Thoracic aorta (tissue), 2 donors: ENCODE measurements at places on chromosomes 7 and 10.

DNA sequence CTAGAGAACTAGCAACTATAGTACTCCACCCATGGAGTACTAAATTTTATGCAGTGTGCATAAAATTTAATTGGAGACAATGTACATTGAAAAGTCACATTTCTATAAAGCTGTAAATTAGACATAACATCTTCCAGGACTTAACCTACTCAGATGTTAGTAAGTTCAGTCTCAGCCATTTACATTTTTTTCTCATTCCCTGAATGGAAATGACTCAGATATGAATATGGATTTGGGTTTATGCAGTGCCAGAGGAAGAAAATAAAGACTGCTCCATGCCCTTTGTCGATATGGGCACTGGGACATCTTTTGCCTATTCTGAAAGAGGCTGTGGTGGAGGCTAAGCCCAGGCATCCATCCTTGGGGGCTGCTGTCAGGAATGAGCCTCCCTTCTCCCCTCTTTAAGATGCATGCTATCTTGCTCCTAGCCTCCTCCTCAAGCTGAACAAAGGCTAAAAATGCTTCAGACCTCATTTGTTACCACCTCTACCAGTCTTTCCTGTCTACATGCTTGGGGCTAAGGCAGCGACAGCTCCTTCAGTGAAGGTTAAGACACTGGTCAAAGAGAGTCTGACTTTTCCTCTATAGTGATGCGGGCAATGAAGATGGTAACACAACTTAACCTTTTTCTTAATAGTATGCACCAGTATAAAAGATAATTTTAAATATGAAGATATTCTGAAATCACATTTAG, 486.8 kb upstream of the ANKRD30A start:
- no peaks in the 10 kb centered on the region for H3K36me3 ChIP-seq
- H3K27me3 ChIP-seq = no peaks in the 10 kb centered on the region
- H3K27ac ChIP-seq = no peak overlapping the region

DNA sequence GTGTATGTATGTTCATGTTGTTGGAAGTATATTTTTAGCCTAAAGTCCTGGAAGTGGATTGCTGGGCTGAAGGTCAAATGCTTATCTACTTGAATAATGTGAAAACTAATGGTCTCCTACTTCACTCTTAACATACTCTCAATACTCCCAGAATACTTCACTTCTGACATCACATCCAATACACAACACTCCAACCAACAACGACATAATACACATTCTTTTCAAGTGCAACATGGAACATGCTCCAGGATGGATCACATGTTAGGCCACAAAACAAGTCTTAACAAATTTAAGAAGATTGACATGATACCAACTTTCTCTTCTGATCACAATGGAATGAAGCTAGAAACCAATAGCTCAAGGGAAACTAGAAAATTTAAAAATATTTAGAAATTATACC, 126.9 kb upstream of the ADCY1 start:
- H3K27me3 ChIP-seq = no peaks in the 10 kb centered on the region
- no peaks in the 10 kb centered on the region for H3K4me1 ChIP-seq
- no peak overlapping the region for H3K27ac ChIP-seq

DNA sequence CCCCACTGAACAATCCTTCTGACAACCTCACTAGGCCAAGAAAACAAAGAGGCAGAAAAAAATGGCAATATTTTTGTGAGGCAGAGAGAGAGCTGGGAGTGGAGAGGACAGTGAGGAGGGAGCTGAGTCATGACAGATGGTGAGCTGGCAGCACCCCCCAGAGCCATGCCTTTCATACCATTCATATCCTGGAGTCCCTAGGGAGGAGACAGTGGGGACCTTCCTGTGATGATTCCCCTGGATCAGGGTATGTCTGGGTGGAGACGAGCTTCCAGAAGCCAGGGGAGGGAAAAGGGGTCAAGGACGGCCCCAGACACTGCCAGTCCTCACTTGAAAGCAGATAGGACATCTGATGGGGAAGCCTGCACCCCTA, 160.5 kb downstream of the ADAM12 start:
- H3K27ac ChIP-seq = no peak overlapping the region
- no peak overlapping the region for H3K4me3 ChIP-seq
- no peaks in the 10 kb centered on the region for H3K4me1 ChIP-seq

GRCh38 chr7:22123139-22123538, 177.4 kb upstream of the CDCA7L start:
- no peak overlapping the region for H3K4me3 ChIP-seq
- H3K4me1 ChIP-seq = peaks cover 4% of the 10 kb centered on the region
- DNase-seq = no peak
- no peaks in the 10 kb centered on the region for H3K27me3 ChIP-seq
- no peak overlapping the region for H3K27ac ChIP-seq

DNA sequence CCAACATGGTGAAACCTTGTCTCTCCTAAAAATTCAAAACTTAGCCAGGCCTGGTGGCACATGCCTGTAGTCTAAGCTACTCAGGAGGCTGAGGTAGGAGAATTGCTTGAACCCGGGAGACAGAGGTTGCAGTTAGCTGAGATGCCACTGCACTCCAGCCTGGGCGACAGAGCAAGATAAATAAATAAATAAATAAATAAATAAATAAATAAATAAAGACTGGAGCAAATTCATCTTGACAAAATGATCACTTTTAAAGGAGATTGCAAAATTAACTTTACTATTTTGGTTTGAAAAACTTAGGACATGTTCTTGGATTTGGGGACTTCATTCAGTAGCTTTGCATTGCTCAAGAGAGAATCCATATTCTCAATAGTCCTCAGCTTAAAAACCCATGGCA, 137.0 kb downstream of the SEMA3A start:
- H3K27me3 ChIP-seq = no peaks in the 10 kb centered on the region
- no peak overlapping the region for H3K4me3 ChIP-seq
- no peaks in the 10 kb centered on the region for H3K36me3 ChIP-seq
- no peak overlapping the region for H3K27ac ChIP-seq

DNA sequence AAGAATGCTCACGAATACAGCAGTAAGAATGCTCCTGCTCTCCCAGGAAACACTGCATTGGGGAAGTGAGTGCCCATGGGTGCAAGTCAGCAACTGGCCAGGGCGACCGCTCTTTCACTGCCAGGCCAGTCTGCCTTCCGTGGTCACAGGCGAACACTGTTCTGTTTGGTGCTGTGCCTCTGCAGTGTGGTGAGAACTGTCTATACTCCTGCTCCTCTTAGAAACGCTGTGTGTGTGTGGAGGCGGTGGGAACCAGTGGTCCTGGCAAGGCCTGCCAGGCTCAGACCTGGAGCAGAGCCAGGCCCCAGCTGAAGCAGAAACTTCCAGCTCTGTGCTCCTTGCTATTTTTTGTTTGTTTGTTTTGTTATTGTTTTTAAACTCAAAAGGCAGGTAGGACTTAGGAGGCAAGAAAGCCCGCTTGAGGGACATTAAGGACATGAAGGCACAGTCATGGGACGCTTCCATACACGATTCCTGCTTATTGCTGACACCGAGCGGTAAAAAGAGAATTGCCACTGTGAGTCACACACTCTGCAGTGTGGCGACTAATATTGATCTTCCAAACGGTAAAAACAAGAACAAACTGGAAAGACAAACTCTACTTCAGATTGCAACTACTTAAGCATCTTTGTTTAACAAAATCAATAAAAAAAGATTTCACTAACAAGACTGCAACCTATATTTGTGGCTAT, 430.8 kb downstream of the DNAJB6 start:
- no peaks in the 10 kb centered on the region for H3K4me1 ChIP-seq
- H3K36me3 ChIP-seq = no peaks in the 10 kb centered on the region
- H3K4me3 ChIP-seq = no peak overlapping the region
- H3K27ac ChIP-seq = no peak overlapping the region
- no peak for DNase-seq

DNA sequence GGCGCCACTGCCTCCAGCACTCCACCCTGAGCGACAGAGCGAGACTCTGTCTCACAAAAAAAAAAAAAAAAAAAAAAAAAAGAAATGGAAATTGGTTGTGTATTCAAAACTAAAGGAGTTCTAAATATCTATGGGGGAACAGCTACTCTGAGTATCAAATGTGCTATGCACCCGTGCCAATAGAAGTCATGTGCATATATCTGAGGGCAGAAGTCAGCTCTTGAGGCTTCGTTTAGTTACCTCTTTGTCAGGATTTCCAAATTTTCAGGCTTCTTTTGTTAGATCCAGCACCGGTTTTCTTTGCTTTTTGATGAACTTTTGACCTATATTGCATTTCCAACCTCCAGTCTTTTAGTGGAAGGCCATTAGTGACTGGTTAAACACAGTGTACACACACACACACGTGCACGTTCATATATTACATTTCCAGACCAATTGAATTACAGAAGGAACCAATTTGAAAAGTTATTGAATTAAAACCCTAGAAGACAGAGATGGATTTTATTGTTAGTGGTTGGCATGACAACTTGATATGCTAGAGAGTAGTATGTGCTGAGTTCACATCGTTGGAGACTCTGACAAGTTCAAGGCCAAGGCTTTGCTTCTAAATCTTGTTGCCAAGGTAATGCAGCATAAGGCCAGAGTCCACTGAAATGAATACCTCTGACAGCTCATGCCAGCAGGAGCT, 33.1 kb upstream of the ADD3 start:
- H3K27me3 ChIP-seq = no peaks in the 10 kb centered on the region
- no peak overlapping the region for H3K27ac ChIP-seq
- H3K36me3 ChIP-seq = no peaks in the 10 kb centered on the region
- peaks cover 23% of the 10 kb centered on the region for H3K4me1 ChIP-seq

GRCh38 chr10:72685264-72685921, 6.5 kb upstream of the MCU start:
- DNase-seq = no peak
- no peaks in the 10 kb centered on the region for H3K27me3 ChIP-seq
- peaks cover 7% of the 10 kb centered on the region for H3K4me1 ChIP-seq
- no peak overlapping the region for H3K27ac ChIP-seq

- no peaks in the 10 kb centered on the region for H3K4me1 ChIP-seq
- H3K4me3 ChIP-seq = no peak overlapping the region
- no peaks in the 10 kb centered on the region for H3K36me3 ChIP-seq
- no peak overlapping the region for H3K27ac ChIP-seq
Observed at GRCh38 chr7:9102846-9103245, 669.4 kb downstream of the NXPH1 start.

DNA sequence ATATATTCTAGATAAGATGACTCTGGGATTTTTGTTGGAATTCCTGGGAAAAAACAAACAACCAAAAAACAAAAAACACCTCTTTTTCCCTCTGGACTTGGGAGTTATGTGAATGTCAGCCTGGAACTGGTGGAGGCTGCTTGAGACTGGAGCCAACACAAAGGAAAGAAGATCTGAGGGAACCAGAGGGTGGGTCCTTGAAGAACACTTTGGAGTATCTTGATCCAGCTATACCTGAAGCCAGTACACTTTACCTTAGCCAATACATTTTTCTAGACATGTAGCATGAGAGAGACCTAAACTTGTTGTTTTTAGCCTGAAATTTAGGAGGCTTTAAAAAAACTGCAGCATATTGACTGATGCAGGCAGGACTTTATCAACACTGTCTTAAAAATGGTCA, 5.9 kb upstream of the LAMB1 start:
- H3K4me1 ChIP-seq = no peaks in the 10 kb centered on the region
- no peaks in the 10 kb centered on the region for H3K36me3 ChIP-seq
- DNase-seq = no peak
- no peak overlapping the region for H3K4me3 ChIP-seq
- no peak overlapping the region for H3K27ac ChIP-seq
- H3K27me3 ChIP-seq = no peaks in the 10 kb centered on the region

DNA sequence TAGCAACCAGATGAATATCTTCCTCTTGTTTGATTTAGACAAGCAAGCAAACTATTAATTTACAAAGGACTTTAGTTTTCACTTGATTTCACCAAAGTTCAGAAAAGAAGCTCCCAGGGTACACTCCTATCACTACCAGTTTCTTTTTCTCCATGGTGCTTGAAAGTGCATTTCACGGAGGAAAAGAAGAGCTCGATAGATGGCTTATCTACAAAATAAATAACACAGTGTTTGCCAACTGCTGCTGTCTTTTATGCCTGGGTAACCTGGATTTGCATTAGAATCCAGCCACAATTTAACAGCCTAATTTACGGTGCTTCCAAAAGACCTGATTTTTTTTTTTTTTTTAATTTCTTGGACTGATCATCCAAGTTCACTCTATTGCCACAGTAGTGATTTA, 275.7 kb downstream of the GPR37 start:
- H3K4me3 ChIP-seq = no peak overlapping the region
- no peaks in the 10 kb centered on the region for H3K36me3 ChIP-seq
- H3K4me1 ChIP-seq = no peaks in the 10 kb centered on the region
- no peaks in the 10 kb centered on the region for H3K27me3 ChIP-seq
- no peak for DNase-seq

- no peaks in the 10 kb centered on the region for H3K36me3 ChIP-seq
- no peak for DNase-seq
- no peaks in the 10 kb centered on the region for H3K27me3 ChIP-seq
Observed at GRCh38 chr10:11112718-11113117, 95.0 kb downstream of the CELF2 start.

DNA sequence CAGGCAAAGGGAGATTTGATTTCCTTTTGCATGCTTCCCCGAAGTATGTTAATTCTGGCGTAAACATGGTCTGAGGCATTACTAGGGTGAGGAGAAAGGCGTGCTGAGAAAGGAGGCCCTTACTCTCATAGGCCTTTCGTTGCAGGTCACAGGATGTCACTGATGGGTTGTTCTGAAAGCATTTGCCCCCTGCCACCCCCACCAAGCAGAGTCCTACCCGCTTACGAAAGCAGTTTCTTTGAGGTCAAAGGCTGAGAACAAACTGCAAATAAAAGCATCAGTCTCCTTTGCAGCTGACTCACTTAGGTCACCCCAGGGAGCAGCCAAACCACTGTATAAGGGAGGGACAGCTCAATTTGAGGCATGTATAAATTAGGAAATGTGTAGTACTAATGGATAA, 57.1 kb downstream of the BPGM start:
- peak overlapping the region; percentile 79 for H3K27ac ChIP-seq
- no peaks in the 10 kb centered on the region for H3K27me3 ChIP-seq
- DNase-seq = no peak
- H3K4me3 ChIP-seq = no peak overlapping the region
- H3K36me3 ChIP-seq = no peaks in the 10 kb centered on the region
- H3K4me1 ChIP-seq = peaks cover 15% of the 10 kb centered on the region

GRCh38 chr10:113078282-113078907, 128.3 kb downstream of the TCF7L2 start:
- H3K27ac ChIP-seq = no peak overlapping the region
- H3K4me1 ChIP-seq = peaks cover 4% of the 10 kb centered on the region
- H3K27me3 ChIP-seq = no peaks in the 10 kb centered on the region
- H3K4me3 ChIP-seq = no peak overlapping the region

- H3K36me3 ChIP-seq = no peaks in the 10 kb centered on the region
- H3K4me1 ChIP-seq = peaks cover 73% of the 10 kb centered on the region
- DNase-seq = peak; percentile 51
- H3K4me3 ChIP-seq = peak overlapping the region; percentile 6
Observed at GRCh38 chr10:124732931-124733570, 11.1 kb downstream of the FAM53B start.
